Left cardiac atrium (tissue), 4 donors: ENCODE measurements at places on chromosomes 12 and 14. TPM values are rescaled to one million over a fixed set of nuclear protein-coding genes. Genes with fewer than 3 reads are reported as not detected.

Gene POTEG
- not detected for total RNA-seq

Gene ACSS3
- total RNA-seq, result 22.3 TPM

Gene RESF1
- 31.2 TPM for total RNA-seq

Gene DYNLL1
- total RNA-seq, result 156 TPM

Gene GABARAPL1
- total RNA-seq, result 280 TPM

Gene PIANP
- 0.42 TPM for total RNA-seq

Gene SMOC1
- 5.4 TPM for total RNA-seq

Gene PTGR2
- 31.6 TPM for total RNA-seq

Gene KCNA1
- total RNA-seq, result not detected

Gene ZFYVE26
- total RNA-seq, result 15.6 TPM

Gene TC2N
- 9.8 TPM for total RNA-seq

Gene KSR2
- under 0.01 TPM for total RNA-seq

Gene UBR7
- 17.6 TPM for total RNA-seq

Gene GZMB
- total RNA-seq, result 0.73 TPM

Gene KLRC2
- total RNA-seq, result not detected

Gene RNU7-1
- total RNA-seq, result not detected

Gene GLIPR1L2
- 1.7 TPM for total RNA-seq

Gene YLPM1
- 28.3 TPM for total RNA-seq

Gene C12orf42
- total RNA-seq, result not detected

Gene MANSC1
- total RNA-seq, result 18.5 TPM

Gene SERPINA9
- total RNA-seq, result not detected

Gene KRT79
- 0.77 TPM for total RNA-seq

Gene LIN52
- 6.6 TPM for total RNA-seq

Gene PTPRO
- 2.1 TPM for total RNA-seq

Gene ADAM21
- total RNA-seq, result 0.65 TPM

Gene GARIN6
- not detected for total RNA-seq

Gene DLK1
- not detected for total RNA-seq

Gene SSPN
- 103 TPM for total RNA-seq
